ENCODE measurements at places on chromosomes 7 and 10.

- DNase-seq, result no peak
Measured at GRCh38 chr10:121244818-121245217, 353.4 kb downstream of the FGFR2 start.

DNA sequence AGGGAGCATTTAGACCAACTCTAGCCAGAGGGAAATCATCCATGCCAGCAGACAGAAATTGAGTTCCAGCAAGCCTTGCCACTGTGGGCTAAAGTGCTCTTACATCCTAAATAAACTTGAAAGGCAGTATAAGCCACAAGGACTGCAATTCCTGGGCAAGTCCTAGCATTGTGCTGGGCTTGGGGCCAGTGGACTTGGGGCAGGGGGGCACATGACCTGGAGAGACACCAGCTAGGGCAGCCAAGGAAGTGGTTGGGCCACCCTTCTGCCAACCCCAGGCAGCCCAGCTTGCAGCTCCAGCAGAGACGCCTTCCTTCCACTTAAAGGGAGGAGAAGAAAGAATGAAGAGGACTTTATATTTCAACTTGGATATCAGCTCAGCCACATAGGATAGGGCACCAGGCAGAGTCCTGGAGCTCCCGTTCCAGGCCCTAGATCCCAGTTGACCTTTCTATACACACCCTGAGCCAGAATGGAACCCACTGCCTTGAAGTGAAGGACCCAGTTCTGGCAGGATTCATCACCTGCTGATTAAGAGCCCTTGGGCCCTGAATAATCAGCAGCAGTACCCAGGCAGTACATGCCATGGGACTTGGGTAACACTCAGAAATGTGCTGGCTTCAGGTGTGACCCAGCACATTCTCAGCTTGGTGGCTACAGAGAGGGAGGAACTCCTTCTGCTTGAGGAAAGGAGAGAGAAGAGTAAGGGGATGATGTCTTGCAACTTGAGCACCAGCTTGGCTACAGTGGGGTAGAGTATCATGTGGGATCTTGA lies 153.0 kb downstream of the GNAI1 start:
- DNase-seq, result no peak

DNA sequence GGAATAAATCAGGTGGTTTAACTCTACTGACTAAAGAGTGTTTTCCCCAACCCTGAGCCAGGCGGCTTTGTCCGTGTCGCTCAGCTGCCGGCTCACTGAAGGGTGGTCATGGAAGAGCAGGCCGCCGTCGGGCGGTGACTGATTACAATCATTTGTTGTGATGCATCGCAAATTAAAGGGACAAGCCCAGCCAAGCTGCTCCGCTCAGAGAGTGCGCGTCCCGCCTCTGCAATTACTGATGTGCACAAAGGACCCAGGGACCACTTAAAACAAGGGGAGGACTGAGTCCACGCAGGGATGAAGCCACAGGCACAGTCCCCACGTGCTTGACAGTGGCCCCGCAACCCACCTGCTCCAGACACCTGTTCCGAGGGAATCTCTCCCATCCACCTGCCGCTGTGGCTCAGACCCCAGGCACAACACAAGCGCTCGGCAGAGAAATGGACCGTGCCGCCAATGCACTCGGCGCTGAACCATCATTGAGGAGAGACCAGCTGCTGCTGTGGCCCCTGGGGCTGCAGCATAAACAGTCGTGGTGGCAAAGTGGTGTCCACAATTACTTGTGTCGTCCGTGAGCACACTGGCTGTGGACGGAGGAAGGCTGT lies 526.5 kb downstream of the PTPRN2 start:
- DNase-seq, result no peak

DNA sequence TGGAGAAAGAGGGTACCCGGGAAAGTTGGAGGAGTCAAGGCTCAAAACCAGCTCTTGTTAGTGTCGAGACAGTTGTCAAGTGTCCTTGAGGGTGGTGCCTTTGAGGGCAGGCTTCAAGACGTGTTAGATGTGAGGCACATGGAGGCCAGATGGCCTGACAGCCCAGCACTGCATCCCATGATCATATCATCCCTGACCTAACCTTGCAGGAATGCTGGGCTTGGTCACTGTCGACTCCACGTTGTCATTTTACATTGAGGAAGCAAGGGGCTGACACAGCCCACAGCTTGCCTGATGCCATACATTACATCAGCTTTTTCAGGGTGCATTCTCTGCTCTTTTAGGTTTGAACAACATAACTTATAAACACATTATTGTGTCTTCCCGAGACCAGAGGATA lies 114.1 kb downstream of the ABCA13 start:
- no peak for DNase-seq

DNA sequence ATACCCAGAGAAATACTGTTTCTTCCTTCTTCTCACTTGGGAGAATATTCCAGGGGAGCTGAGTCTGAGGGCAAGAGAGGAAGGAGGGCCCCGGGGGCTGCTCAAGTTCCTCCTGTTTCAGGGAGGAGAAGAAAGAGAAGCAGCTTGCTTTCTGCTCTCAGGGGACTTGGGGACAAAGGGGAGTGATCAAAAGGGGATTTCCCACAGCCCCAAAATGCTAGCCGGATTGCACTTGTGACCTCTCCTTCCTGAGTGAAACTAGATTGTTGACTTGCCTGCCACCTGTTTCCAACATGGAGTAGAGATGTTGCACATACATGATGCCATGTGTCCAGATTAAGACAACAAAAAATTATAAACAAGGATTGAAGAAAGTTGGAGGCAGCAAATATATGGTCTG lies 28.7 kb upstream of the PDCD4 start:
- peak; percentile 75 for DNase-seq

DNA sequence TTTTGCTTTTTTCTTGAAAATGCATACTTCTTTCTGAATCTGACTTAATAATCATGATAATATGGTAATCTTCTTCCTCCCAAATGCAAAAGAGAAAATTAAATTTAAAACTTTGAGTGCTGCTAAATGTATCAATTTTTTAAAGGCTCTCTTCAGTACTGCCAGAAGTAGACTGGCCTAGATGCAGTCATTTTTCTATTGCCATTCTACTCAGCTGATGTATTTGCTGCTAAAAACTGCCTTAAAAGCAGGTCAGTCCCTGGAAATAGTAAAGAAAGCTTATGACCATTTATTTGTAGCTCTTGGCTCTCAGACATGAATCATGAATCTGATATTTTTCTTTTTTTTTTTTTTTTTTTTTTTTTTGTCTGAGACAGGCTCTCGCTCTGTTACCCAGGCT lies 28.5 kb downstream of the NAPEPLD start:
- no peak for DNase-seq

GRCh38 chr10:17453373-17454091 lies 863 bp downstream of the ST8SIA6 start:
- no peak for DNase-seq

DNA sequence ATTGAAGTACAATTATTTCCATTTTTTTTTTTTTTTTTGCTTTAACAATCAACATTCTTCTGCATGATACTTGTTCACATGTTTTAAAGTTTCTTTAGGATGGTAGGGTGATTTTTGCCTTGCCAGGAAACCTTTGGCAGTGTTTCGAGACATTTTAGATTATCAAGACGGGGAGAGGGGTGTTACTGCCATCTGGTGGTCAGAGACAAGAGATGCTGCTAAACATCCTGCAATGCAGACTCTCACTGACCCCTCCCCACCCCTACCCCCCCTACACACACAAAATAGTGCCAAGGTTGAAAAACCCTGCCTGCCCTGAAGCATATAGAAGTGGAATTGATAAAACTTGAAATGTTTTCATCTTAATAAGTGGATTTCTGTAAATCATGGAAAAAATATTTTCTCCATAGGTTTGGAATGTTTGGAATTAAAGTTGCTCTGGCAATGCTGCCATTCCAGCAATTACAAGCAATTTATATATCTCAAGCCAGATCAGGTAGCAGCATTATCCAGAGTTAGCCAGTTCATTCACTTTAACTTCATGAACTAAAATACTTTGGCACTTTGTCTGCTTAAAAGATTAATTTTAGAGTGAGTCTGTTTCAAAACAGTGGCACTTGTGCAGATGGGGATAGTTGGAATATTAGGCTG lies 62.1 kb downstream of the SDHAF3 start:
- DNase-seq, result peak; percentile 2

DNA sequence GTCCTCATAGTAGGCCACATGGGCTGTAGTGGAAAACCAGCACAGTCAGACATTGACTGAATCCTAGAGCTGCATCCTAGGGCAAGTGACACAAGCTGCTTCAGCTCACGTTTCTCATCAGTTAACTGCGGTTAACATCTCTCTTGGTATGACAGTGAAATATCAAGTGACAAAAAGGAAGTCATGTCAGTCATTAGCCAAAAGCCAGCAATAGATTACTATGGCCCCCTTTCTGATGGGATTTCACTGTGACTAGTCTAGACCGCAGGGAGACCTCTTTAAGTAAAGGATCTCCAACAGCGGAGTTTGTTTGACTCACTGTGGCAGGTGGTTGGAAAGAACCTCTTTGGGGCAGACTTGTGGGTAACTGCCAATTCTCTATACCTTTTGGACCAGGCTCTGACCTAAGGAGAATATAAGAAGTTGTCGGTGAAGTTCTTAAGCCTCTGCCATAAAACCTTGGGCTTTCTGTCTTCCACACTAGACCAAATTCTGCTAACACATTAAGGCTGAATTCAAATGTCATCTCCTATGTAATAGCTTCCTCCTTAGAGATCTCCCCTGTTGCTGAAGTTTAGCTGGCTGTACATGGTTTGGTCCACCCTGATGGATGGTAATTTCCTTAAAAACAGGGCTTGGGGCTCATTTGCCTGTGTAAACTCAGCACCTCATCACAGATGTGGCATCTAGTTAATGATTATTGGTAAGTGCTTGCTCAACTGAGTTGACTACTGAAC lies 115.3 kb downstream of the SGMS1 start:
- peak; percentile 67 for DNase-seq

DNA sequence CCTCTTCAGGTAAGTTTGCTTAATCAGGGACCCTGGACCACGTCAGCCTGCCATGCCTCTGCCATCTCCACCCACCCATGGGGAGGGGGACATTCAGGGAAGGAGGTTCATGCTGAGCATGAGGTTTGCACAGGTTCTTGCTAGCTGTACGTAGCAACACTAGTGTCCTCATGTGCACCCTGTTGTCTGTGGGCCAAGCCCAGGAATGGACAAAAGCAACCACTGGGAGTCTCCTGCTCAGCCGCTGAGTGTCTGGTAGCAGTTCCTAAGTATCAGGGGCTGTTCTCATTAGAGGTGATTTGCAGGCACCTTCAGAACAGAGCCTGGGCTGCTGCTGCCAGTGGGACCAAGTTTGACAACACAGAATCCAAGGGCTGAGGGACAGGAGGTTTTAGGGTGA lies 17.9 kb downstream of the CASP7 start:
- DNase-seq, result no peak

GRCh38 chr7:155258226-155258560 lies 39.5 kb upstream of the INSIG1 start:
- no peak for DNase-seq

DNA sequence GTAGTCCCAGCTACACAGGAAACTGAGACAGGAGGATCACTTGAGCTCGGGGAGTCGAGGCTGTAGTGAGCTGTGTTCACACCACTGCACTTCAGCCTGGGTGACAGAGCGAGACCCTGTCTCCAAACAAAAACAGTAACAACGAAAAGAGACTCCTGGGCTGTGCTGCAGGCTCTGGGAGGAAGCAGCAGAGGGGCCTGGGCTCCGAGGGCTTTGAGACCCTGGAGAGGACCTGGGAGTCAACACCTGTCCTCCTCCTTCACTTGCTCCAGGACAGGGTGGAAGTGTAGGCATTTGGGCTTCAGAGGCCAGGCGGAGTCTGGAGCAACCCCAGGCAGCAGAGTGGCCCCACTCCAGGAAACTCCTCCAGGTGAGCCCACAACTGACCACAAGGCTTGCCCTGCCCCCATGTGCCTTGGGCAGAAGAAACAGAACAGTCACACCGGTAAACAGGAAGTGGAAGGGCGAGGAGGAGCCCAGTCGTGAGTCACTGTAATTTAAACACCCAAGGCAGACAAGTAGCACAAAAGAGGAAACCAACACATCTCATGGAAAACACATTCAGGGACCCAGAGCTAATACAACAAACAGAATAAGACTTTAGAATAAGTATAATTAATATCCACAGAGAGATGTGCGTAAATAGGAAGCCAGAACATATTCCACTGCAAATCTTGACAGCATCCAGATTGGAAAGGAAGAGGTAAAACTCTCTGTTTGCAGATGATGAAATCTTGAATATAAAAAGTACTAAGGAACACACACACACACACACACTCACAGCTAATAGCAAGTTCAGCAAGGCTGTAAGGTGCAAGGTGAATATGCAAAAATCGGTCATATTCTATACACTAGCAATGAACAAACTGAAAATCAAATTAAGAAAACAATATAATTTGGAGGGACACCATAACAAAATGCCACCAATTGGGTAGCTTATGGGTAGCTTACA lies 20.5 kb upstream of the RASGEF1A start:
- DNase-seq, result peak; percentile 40

DNA sequence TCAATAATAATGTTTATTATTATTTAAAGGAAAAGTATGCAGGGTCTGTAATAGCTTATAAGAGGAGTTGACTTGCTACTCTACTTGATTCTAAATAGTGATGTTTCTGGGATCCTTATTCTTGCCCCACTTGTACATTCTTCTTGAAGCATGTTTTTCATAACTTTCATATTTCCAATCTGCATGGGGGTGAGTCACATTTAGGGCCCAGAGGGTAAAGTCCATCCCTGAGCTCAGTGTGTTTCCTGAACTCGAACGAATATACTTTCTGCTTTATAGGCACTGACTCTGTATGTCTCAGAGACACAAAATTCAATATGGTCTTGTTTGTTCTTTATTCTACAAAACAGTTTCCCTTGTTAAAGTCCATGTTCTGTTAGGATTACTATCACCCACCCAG lies 61.0 kb upstream of the SMIM30 start:
- no peak for DNase-seq

- DNase-seq, result peak; percentile 85
Measured at GRCh38 chr7:32495298-32496051, at the start of gene AVL9. TSS of gene AVL9 (plus strand) at chr7:32495489. CDS start at chr7:32495710, 221 bp downstream.

GRCh38 chr10:100148353-100149211 lies 37.2 kb downstream of the ERLIN1 start:
- DNase-seq, result peak; percentile 28

DNA sequence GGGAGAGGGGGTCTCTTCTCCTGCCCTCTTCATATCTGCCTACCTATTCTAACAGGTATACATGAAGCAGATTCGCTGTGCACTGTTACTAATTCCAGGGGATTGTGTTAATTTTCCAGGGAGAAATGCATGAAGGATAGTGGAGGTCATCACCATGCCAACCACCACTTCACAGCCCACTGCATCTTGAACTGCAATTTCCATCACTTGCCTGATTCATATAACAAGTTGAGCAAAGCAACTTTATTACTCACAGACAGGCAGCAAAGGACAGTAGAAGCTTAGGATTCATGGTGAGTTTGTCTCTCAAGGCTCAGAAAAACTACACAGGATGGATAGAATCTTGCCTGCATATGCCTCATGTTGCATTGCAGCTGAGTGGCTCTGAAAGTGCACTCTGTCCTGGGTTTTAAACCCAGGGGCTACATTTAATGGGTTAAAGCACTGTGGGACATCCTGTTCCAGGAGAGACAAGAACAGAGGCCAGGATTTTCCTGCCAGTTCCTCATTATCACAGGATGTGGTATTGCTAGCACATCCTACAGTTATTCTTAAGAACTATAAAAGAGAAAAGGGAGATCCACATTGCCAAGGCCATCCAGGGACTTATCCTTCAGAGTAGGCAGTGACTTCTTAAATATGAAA lies 136.9 kb upstream of the PRSS1 start:
- no peak for DNase-seq

- no peak for DNase-seq
Measured at GRCh38 chr7:26140380-26140779, 11.6 kb upstream of the NFE2L3 start.

- DNase-seq, result no peak
Measured at GRCh38 chr7:27899601-27900000, 159.6 kb downstream of the TAX1BP1 start.

All from GM18507 (cell line).